Activated CD8-positive, alpha-beta memory T cell treated with anti-CD3 and anti-CD28 coated beads for 1 hour (primary cell): ENCODE measurements at places on chromosomes 4 and X.

DNA sequence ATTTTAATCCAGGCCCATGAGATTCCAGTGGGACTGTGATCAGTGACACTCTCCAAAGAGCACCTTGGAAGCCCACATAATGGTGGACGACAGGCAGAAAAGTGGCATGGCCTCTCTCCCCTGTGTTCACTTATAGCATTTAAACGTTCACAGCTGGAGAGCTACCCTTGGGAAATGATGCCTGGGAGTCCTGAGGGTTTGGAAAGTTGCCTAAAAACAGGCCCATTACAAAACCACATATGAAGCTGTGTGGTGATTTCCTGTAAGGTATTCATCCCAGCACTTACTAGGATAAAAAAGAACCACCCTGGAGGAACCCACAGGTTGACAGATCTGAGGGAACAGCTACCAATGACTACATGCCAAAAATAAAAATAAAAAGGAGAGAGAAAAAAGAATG, 193.2 kb downstream of the RASL11B start:
- DNase-seq: no peak

DNA sequence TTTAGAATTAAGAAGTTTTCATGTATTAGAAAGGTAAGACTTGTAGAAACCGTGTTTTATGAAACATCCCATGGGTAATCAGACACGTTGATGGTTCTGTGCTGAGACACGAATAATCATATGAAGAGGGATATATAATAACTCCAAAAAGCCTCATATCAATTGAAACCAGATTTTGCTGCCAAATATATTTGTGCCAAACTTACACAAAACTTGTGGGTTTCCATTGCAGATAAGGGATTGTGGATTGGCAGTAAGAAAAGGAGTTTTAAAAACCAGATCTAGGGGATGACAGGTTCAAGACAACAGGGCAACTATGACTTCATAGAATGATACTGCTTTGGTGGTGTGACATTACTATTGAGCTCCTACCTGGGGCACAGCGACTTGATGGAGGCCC, 616.1 kb downstream of the BCOR start:
- DNase-seq: no peak

DNA sequence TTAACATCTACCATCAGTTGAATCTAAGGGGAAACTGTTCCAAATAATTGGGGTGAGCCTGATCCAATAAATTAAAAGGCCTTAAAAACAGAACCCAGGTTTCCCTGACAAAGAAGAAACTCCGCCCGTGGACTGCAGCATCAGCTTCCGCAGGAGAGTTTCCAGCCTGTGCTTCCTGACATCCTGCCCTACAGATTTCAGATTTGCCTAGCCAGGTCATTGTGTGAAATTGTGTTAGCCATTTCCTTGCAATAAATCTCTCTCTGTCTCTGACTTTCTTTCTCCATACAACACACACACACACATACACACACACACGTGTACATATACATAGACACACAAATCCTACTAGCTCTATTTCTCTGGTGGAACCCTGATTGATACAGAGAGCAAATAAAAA, 48.3 kb upstream of the LCORL start:
- no peak for DNase-seq

DNA sequence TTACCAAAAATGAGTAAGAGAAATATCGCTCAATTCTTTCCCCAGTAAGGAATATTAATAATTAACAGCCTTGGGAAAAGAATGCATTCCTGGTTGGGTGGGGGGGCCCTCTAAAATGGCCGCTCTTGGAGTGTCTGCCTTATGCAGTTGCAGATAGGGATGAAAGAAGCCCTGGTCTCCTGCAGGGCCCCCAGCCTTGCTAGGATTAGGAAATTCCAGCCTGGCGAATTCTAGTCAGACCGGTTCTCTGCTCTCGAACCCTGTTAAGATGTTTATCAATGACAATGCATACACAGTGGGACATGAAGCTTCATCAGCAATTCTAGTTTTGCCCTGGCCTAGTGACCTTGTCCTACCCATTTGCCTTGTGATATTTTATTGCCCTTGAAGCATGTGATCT, 1047.7 kb upstream of the GRID2 start:
- DNase-seq: no peak

GRCh38 chrX:30278365-30278764, 30.8 kb downstream of the NR0B1 start:
- DNase-seq: no peak
